Stimulated activated CD4-positive, alpha-beta T cell treated with anti-CD3 and anti-CD28 coated beads, Interleukin-1b, Interleukin-23, amount 100 ng/mL, for 24 hours (primary cell): ENCODE measurements at places on chromosomes 7 and 10.

GRCh38 chr10:64037071-64037661 is 516.0 kb downstream of the REEP3 start:
- no peak for DNase-seq

DNA sequence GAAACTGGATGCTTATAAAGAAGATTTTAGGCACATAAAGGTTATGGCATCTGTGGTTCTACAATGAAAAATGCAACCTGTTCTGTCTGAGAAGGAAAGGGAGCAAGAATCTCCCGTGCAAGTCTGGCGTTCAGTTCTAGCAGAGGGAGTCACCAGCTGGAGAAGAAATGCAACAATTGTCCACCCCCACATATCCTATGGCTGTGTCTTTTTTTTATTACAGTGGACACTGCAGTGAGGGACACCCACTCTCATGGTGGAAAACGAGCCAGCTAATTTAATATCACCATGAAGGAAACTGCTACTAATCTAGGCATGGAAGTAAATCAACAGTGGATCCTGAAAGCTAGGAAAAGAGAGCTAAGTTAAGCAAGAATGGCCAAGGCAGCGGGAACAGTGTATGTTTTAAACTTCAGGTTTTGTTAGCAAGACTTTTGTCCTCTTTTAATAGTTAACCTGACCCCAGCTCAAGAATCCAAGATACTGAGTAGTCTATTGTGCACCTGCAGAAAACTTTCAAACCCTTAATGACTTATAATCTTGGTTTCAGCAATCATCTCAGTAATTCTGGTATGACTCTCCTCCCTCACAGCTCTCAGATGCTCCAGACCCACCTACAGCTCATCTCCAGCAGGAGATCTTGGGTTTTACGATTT is 149.3 kb downstream of the FGFR2 start:
- no peak for DNase-seq

DNA sequence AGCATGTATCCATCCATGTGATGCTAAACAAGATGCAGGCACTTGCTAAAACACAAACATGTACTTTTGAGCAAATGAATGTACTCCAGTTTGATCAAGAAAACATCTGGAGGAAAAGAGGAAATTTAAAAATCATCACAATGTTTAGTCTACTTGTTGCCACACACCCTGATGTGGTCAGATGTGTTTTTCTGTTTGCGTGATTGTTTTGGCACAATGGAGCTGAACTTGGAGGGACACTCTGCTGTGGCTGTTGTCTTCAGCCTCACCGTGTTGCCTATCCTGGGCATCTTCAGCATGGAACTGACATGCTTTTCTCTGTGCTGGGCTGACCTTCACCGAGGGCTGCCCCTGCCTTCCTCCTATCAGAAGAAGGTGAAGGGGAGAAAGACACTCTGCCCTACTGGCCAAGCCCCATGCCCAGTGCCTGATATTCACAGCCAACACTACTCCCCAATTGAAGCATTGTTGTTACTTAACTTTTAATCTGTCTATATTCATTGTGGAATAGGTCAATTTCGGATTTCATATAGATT is 268.3 kb upstream of the IGFBP3 start:
- DNase-seq, result no peak

DNA sequence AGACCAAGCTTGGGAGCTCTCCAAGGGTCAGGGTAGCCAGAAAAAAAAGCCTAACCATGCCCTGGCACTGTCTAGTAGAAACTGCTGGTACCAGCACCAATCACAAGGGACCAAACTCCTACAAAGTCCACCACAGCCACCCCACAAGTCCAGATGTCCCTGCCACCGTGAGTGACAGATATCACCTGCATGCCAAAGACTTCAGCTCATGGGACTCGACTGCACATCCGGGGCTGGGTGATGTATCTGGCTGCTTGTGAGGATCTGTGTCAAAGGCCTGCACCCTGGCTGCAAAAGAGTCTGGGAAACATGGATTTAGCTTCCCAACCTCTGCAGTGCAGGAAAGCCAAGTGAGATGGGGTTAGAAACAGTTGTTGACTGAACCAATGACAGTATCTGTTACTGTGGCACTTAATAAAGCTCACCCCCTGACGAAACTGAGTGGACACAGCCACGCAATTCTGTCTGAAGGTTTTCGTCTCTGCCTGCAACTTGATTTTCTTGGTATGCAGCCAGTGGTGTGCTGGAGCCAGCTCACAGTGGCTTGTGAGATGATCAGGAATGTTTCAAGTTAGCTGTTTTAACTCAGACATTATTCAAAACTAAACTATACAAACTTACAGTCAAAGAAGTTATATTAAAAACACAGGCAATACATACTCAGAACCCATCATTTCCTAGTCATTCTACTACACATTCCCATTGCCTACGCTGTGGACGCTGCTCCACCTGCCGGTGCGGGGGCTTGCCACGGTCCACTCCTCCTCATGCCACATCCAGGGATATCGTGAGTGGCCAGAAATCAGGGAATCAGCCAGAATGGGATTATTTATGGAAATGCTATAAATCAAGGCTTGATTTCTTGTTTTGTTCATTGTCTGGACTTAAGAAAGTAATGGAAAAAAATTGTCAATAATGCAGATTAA is 9.2 kb downstream of the ZNF488 start:
- DNase-seq, result no peak
